Sigmoid colon (tissue), 7 donors: ENCODE measurements at places on chromosomes 12 and 14. TPM values are rescaled to one million over a fixed set of nuclear protein-coding genes. Genes with fewer than 3 reads are reported as not detected.

Gene ADAM20
- 1.4 TPM for total RNA-seq

Gene GLS2
- 0.71 TPM for total RNA-seq

Gene C12orf56
- total RNA-seq = not detected

Gene TAS2R9
- total RNA-seq = not detected

Gene IL26
- not detected for total RNA-seq

Gene DIO2
- 1.8 TPM for total RNA-seq

Gene MYH7
- total RNA-seq = under 0.01 TPM

Gene WNT5B
- 32.4 TPM for total RNA-seq

Gene CLEC2B
- total RNA-seq = 7.2 TPM

Gene STRAP
- 58.7 TPM for total RNA-seq

Gene EFS
- 10.0 TPM for total RNA-seq

DNA sequence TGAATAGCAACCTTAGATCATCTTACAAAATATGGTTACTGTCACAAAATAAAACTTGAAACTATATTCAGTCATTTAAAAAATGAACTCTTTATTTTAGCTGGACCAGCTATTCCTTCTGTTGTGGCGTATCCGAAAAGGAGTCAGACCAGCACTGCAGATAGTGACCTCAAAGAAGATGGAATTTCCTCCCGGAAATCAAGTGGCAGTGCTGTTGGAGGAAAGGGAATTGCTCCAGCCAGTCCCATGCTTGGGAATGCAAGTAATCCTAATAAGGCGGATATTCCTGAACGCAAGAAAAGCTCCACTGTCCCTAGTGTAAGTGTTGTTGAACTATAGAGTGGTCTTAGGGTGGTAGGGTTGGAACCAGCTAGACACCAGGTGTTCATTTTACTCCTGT is 47.7 kb downstream of the CKB start:
- no peak for DNase-seq

- no peak for DNase-seq
Observed at GRCh38 chr12:58588770-58589169, 331.5 kb downstream of the LRIG3 start.

DNA sequence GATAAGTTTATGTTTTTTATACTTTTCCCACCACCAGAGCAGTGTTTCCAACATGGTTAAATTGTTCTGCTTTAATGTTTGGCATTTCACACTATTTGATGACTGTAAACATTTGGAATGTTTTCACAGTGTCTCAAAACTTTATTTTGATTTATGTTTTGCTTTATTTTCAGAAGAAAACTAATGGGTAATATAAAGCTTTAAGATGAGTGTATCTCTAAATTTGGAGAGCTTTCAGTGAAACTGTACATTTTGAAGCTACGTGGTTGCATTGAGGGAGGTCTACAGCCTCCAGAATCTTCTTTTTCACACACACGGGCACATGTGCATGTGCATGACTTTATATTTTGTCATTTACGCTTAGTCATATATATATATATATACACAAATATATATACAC is 10.7 kb downstream of the BICD1 start:
- no peak for DNase-seq

DNA sequence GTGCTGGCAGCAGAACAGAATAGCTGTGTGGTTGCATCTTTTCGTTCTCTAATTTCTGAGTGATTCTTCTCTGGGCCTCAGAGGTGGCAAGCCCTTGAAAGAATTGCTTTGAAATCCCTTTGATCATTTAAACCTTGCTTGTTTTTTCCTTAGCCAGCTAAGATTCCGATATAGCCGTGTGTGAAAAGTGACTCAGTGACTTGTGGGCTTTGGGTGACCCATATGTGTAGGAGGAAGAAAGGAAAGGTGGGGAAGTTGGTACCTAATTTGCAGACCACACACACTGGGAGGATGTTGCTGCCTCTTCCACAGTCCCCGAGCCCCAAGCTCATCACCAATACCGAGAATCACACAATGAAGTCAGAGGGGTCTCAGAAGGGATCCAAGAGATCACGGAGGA is 18.8 kb downstream of the SLC24A4 start:
- no peak for DNase-seq

GRCh38 chr14:59427653-59428580 is 37.3 kb downstream of the GPR135 start:
- peak; percentile 74 for DNase-seq

DNA sequence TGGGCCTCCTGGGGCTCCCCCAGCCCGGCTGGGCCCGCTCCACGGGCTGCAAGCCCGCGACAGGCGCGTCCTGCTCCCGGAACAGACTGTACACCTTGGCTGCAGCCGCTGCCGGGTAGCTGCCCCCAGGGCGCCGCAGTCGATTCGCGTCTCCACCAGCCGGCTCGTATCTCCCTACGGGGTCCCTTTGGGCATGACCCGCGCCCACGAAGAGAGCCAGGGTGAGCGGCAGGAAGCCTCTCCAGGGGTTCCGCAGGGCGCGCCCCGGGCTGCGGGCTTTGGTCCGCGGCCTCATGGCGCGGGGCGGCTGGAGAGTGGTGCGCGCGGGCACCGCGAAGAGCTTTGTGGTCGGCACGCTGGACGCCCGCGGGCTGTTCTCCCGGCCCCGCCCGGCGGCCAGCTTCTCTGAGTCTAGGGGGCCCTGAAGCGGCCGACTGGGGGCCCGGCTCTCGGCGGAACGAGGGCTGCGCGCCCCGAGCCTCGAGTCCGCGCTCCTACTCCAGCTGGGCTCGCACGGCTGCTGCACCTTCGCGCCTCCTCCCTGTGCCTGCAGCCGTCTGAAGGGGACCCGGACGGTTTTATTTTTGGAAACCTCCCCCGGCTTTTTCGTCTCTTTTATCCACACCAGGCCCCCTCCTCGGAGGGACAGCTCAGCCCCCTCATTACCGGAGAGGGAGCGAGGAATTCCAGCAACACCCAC is at the start of gene LTBP2:
TSS of gene LTBP2 (minus strand) at position 588 of the 700 bp plus-strand sequence. CDS start at position 295, 293 bp downstream.
- no peak for DNase-seq

DNA sequence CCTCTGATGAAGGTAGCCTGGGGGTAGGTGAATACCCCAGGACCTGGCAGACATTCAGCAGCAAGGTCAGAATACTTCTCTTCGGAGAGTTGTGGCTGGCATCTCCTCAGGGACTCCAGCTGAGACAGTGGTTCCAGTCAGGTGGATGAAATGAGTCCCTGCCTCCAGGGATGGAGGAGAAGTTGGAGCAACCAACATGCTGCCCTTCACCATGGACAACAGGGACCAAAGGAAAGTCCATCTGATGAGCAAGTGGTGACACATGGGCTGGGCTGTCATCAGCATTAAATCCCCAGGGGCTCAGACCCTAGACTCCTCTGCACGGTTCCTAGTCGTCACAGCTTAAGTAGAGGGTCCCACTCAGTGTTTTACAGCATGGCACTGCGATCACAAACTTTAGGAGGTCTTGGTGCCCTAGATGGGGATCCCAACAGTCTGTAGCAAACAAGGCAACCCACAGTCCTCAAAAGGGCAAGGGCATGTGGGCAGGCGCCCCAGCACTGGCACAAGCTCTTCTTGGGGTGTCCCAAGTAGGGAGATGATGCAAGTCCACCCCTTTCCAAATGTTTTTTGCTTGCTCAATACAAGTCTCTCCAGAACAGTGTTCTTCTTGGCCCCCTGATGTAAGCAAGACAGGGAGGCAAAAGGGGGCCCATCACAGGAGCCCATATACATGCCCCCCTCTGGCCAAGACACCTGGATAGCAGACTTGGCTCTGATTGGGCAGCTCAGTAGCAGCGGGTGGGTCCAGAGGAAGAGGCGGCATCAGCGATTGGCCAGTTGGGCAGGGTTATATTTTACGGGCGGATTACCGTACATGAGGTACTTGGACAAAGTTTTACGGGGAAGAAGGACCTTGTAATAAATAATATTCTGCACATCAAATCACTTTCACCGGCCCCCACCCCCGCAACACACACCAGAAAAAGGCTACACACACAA is 10.8 kb upstream of the CDH24 start:
- DNase-seq = no peak

DNA sequence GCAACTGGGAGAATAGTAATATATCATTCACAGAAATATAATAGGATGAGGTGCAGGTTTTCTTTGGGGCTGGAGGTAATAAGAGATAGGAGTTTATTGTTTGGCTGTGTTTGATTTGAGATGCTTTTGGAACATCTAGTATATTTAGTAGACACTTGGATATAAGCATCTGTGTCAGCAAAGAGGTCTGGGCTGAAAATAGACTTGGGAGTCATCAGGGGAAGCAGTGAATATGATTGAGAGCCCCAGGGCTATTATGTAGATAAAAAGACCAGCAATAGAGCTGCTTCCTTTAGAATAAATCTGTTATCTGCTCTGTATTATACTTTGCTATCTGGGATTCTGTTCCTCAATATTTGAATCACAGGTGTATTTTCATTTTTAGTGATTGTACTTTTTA is 36.6 kb downstream of the SPATA7 start:
- DNase-seq = no peak

DNA sequence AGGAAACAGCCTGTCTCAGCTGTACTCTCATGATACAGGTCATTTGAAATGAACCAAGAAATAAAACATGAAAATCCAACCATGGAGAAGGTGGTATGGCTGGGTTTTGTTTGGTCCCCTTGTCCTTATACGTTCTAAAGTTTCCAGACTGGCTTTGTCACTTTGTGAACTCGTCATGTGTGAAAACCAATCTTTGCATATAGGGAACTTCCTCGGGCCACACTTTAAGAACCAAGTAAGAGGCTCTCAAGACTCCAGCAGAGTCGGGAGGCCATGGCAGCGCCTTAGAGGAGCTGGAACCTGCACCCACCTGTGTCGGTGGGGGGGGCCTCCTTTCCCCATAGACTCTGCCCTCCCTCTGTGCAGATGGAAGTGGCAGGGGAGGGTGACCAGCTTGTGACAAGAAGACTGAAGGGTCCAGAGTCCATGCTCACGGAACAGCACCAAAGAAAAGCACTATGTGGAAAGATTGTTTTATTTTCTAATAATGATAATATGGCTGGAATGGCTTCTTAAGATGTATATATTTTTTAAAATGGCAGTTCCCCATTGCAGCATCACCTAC is 125.3 kb downstream of the ESRRB start:
- peak; percentile 33 for DNase-seq

DNA sequence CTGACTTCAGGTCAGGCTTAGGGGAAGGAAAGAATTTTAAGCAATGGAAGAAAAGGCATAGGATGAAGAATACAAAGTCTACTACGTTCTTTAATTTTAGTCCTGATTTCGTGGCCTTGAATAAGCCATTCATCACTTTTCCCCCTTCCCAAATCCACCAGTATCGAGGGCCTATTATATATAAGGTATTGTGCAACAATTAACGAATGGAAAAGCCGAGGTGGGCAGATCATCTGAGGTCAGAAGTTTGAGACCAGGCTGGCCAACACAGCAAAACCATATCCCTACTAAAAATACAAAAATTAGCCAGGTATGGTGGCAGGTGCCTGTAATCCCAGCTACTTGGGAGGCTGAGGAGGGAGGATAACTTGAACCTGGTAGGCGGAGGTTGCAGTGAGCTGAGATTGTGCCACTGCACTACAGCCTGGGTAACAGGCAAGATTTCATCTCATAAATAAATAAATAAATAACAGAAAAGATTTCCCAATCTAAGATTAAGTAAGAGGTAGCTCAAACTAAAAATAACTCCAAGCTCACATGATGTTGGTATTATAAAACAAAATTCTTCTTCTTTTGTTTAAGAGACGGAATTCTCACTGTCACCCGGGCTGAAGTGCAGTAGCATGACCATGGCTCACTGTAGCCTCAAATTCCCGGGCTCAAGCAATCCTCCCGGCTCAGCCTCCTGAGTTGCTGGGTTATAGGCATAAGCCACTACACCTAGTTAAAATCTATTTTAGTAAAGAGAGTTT is 58.3 kb upstream of the NR2C1 start:
- no peak for DNase-seq

- peak; percentile 29 for DNase-seq
Observed at GRCh38 chr14:101193106-101193844, 289.8 kb upstream of the RTL1 start.

DNA sequence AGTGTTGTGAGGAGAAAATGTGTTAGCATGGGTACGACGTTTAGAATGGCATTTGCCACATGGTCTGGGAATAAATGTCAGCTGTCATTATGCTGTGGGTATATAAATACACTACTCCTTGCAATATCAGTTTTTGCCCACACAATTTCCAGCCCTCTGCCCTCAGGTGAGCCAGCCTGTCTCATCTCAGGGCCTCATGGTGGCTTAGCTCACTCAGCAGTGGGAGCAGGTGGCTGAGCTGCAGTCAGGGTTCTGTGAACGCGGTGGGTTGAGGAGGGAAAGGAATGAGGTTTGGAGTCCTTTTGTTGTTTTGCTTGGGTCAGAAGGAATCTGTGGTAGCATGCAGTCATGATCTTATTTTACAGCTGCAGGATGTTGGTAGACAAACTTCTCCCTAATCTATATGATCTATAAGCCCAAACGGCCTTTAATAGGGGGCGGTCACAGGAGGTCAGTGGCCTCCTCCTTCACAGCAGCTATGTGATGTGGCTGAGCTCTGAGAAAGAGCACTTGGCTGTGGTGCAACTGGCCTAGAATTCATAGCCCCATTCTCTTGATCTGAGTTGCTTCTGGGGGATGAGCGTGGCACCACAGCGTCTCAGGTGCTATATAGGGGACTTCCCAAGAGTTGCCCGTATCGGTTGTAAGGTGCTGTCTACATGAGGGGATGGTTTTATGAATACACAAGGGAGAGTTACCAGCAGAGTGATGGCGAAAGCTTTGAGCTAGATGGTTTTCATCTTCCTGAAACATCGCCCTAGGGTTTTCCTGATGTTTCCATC is 27.8 kb upstream of the KCNA5 start:
- no peak for DNase-seq

DNA sequence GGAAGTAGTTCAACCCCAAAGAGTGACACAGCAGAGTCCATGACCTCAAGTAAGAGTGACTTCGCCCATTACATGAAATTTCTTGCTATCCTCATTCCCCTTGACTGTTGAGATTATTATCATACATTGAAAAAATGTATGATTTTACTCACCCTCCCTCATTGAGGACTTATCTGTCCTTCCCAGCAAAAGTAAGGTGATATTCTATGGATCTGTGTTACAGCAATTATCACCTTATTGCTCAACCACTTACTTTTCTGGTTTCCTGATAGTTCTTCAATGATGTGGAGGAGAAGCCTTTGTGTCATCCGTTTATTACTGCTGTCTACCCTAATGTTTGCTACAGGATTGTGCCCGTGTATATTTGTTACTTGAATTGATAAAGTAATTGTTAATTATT is 306.2 kb downstream of the TRHDE start:
- DNase-seq = no peak

GRCh38 chr12:128318341-128318740 is 51.4 kb downstream of the TMEM132C start:
- no peak for DNase-seq

- DNase-seq = no peak
Observed at GRCh38 chr12:130796985-130797686, 41.9 kb downstream of the STX2 start.

DNA sequence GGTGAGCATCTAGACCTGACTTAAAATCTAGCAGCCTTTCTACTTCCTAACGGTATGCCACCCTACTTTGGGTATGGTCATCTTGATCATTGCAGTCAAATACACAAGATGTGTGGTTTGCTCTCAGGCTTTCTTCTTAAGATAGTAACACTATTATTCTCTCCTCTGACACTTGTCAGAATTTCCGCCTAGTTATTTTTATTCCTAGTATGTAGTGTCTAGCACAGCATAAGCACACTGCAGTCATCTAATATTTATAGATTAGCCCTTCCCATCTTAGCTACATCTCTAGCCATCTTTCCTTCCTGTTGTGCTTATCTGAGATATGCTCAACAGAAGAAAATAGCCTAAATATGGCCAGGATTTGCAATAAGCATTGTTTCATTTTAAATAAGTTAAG is 180.1 kb downstream of the C12orf50 start:
- no peak for DNase-seq
